ENCODE measurements at places on chromosomes 12 and 14.

DNA sequence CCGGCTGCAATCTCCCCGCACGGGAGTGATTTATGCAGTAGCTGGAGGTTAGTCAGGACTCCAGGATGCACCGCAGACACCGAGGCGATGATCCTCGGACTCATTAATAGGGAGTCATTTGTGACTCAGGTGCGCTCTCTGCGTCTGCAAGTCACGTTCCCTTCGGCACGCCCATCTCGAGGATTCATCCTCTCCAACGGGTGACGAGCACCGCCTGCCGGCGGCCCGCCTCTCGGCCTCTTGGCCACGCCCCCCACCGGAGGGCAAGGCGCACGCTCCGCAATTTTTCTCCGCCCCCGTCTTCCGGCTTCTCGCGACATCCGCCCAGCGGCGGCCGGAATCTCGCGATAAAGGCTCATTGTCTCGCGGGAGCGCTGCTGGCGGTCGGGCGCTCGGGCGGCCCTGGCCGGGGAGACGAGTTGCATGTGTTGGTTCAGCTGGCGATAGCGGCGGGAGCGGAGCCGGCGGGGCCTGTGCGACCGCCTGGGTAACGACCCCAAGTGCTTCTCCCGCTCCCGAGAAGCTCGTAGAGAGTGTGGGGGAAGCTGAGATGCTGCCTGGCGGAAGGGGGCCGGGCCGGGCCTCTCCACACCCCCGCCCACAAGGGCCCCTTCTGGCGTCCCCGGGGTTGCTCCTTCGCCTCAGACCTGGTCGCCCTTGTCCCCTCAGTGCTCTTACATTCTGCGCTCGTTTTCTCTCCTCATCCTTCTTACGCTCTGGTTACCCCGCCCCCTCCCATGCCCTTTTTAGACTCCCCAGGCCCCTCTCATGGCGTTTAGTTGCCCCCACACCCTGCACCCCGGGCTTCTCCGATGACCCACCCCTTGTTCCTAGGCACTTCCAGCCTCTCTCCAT, at the start of gene DENR:
DENR (plus strand) TSS at position 361 of the 855 bp plus-strand sequence. CDS start 878 bp downstream, outside the sequence.
- DNase-seq = peak; percentile 98

- no peak for DNase-seq
These were observed 1.1 kb downstream of the KLHL28 start for GRCh38 chr14:44960646-44961045.

DNA sequence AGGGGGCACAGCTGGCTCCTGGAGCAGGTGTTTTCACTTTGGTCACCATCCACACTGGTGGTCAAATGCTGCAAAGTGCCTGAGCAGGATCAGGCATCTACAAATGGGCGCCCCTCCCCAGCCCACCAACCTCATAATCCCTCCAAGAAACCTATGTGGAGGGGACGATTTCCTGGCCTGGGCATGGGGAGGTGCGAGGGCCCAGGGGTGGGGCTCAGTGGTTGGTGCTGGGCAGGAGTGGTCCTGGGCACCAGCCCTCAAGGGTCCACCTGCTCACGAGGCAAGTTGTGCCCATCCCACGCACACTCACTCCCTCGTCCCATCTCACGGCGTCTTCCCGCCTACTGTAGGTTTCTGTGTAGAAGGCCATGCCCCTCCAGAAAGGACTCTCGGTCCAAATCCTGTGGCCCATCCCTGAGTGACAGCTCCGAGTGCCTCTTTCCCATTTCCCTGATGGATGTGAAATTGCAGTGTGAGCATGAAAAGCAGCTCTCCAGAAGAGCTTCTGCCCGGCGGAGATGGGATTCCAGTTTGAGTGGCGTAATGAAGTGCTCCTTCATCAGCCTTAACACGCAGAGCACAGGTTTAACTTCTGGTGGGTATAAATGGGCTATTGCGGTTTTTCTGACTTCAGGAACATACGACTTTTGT, 36.9 kb downstream of the SLC15A4 start:
- no peak for DNase-seq

DNA sequence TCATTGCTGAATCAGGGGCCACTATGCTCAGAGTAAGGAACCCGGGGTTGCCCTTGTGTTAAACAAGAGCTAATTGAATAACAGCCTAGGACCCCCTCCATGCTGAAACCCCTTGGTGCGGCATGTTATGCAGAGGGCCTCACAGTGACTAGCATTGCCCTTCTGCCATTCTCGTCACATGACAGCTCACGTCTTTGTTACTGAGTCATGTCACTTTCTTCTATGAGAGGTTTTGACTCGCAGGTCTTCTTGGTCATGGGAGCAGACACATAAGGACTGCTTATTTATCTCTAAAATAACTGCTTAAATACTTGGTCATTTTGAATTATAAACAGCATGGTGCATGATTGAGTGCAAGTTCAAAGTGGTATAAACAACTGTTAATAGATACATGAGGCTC, 24.9 kb downstream of the TCTN1 start:
- DNase-seq = no peak

DNA sequence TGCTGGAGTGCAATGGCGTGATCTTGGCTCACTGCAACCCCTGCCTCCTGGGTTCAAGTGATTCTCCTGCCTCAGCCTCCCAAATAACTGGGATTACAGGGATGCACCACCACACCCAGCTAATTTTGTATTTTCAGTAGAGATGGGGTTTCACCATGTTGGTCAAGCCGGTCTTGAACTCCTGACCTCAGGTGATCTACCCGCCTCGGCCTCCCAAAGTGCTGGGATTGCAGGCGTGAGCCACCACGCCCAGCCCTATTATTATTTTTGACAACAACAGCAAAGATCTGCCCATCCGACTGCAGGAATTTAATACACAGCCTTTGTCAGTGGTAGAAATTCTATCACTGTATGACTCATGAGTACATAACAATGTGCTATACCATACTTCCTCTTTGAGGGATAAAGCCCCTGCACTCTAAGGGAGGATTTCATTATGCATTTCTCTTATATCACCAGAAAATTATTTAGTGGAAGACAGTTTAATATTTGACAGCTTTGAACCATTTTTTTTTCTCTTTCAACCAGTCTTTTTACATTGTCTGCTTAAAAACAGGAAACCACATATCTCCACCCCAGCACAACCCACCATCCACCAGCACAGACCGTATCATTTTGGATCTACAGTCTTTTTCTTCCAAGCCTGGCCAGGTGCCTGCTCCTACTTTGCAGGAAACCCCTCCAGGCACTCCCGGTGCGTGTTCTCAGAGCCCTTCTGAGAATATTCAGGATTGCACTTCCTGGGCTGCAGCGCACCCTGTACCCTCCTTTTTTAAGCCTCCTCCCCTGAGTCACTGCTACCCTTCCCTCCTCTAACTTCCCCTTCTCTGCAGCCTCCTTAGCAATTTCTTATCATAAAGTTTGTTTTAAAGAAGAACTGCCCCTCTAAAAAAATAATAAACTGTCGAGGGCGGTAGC, 594 bp downstream of the ARHGDIB start:
- no peak for DNase-seq

GRCh38 chr14:81221579-81222102, 882 bp upstream of the GTF2A1 start:
- DNase-seq = no peak

- no peak for DNase-seq
These were observed 20.9 kb downstream of the SLCO1C1 start for GRCh38 chr12:20716037-20716436.

- no peak for DNase-seq
These were observed 52.5 kb downstream of the KIAA0586 start for GRCh38 chr14:58479975-58480374.

- no peak for DNase-seq
These were observed 47.7 kb upstream of the ERGIC2 start for GRCh38 chr12:29428633-29429032.

DNA sequence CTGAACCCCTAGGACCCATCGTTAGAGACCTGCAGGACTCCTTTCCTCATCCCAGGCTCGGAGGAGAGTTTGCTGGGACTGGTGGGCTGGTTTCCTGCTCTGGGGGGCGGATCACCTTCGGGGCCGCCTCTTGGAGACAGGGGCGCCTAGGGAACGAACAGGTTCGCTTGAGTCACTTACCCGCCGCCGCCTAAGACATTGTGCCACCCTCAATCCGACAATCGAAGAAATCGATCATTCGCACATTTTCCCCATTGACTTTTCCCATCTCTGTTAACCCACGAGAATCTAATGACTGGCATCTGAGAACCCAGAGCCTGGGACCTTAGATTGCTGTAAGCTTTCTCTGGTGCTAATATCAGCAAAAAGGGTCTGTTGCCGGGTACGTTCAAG, 322 bp downstream of the SLC39A9 start:
- DNase-seq = peak; percentile 4

- DNase-seq = no peak
These were observed 151.4 kb downstream of the MED13L start for GRCh38 chr12:116125956-116126566.

- DNase-seq = no peak
These were observed 2.4 kb downstream of the GZMH start for GRCh38 chr14:24607081-24607480.

DNA sequence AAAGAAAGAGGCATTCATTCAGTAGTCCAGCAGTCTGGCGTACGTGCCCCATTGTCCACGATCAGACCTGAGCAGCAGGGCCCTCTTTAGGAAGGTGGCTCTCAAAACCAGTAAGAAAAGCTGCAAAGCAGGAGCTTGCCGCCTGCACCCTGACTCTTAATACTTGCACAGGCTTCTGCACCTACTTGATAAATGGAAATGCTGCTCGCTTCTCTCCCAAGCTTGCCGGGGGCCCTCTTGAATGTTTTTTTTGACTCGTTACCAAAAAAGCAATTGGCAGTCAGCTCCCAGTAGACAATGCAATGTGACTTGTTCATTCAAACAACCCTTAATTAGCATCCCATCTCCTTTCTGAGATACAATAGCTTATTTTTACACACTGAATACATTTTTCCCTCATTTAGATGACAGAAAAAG, 27.2 kb upstream of the PTPRB start:
- DNase-seq = no peak

DNA sequence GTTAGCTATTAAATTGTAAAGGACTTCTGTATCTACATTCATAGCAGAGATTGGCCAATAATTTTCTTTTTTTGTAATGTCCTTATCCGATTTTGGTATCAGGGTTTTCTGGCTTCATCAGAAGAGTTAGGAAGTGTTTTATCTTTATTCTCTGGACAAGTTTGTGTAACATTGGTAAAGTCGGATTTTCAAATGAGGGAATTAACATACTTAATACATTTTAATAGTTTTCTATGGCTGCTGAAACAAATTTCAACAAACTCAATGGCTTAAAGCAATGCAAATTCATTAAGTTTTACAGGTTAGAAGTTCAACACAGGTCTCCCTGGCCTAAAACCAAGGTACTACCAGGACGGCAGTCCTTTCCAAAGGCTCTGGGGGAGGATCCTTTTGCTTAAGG, 13.2 kb upstream of the SLC8A3 start:
- DNase-seq = no peak

GRCh38 chr14:89767131-89767530, 187.4 kb downstream of the EFCAB11 start:
- no peak for DNase-seq

- DNase-seq = no peak
These were observed 142.3 kb upstream of the TMCC3 start for GRCh38 chr12:94792693-94793092.

DNA sequence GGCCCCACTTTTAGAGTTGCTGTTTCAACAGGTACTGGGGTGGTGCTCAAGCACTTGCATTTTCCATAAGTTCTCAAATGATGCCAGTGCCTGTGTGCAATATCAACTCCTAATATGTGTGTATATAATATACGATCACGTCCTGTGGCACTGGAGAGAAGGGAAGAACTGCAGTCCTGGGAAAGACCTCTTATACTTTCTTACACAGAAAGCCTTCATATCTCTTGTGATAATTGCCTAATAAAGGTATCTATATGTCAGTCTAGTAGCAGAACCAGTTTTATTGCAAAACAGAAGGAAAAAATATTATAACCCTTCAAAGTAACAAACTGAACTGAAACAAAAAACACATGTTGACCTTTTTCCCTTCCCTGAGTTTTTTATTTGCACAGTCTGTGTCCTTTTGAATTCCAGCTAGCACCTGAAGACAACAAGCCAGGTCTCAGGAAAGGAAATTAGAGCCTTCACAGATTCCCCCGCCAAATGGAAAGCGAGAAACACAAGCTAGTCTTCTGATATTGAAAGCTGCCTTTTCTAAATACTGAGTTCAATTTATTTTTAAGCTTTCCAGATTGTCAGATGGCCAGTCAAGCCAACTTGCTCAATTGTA, 44.4 kb downstream of the IGF1 start:
- no peak for DNase-seq

DNA sequence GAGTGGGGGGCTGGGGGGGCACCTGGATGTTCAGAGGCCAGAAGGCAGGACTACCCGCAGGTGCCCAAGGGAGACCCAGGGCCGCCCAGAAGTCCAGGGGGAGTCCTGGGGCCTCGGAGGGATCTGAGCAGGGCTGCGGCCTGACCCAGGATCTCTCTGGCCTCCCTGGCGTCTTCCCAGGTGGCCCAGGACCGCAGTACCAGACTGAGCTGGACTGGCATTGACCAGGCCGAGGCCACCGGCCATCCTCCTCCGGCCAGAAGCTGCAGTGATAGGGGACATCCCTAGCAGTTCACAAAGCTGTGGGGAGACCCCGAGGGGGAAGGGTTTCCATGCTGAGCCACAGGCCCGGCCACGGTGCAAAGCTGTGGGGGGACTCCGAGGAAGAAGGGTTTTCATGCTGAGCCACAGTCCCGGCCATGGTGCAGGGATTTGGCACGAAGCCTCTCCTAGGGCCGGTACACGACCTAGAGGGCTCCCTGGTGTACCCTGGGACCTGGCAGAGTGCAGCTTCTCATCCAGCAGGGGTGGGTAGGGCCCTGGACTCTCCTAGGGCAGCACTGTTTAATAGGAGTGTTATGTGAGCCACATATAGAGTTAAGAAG, 24.4 kb downstream of the FBRSL1 start:
- DNase-seq = no peak

Data from stimulated activated CD4-positive, alpha-beta T cell treated with anti-CD3 and anti-CD28 coated beads, Interleukin-12 subunit alpha, Interleukin-12 subunit beta, amount 100 ng/mL, for 24 hours (primary cell).